ENCODE measurements at places on chromosomes 13 and 19.

DNA sequence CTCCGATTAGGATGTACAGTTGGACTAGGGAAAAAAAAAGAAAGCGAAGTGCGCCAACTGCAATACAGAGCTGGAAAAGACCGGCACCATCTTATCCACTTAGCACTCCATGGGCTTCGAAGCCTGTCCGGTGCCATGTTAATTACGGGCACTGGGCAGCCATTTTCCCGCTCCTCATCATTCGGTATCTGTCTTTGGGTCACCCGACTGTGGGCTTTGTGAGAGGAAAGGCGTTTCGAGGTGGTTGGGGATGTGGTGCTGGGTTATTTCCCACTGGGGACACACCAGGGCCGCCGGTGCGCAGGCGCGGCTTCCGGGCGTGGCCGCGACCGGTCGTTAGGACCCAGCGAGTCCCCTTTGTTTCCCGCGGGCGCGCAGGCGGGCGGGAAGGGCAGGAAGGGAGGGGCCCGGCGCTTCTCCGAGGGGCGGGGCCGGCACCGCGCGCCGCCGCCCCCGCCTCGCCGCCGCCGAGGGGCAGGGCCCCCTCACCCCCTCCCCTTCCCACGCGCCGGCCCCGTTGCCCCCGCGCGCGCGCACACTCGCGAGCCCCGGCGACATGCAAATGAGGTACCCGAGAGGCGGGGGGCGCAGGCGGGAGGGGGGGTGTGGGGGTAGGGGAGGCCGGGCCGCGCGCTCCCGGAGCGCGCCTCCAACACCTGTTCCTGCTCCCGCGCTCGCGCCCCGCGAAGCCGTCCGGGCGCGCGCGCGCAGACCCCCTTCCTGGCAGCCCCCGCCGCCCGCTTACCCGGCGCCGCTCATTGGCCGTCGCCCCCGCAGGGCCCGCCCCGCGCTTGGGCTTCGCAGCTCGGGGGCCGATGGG, at the start of gene ZNF524:
TSS of gene ZNF524 (plus strand) at position 447 of the 820 bp plus-strand sequence. CDS start 1,825 bp downstream, outside the sequence.
- peak; percentile 87 for DNase-seq

- DNase-seq, result no peak
These were observed 1.1 kb upstream of the NR2F6 start for GRCh38 chr19:17246681-17247425.

- no peak for DNase-seq
These were observed 7.2 kb downstream of the HNRNPL start for GRCh38 chr19:38842439-38843174.

GRCh38 chr13:41740479-41740878, 220.4 kb downstream of the VWA8 start:
- no peak for DNase-seq

DNA sequence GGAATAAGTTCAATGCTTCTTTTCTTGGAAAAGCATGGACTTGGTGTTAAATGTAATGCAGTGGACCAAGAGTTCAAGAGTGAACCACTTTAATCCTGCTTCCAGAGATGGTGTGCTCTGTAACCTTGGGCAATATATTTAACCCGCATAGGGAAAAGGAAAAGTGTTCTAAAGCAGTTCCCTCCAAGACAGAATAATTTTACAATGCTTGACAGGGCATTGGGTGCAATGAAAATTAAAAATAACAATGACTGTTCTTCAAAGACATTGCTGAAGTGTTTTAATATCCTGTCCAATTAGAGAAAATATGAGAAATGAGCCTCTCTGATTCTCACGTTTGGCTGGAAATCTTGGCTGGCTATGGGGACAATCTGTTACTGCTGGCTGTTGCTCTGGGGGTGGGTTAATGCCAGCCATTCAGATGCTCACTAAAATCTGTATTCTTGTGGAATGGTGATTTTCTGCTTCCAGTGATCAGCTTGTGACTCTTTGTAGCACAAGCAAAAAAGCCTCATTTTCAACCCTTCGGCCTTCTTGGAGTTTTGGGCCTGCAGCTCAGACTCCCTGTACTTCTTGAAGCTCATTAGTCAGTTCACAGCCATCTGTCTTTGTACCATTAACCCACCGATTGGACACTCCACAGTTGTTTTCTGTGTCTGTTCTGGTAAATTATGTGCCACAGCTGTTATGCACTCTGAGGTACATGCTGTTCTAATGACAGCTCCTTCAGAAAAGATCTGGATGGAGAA, 310.6 kb downstream of the LMO7 start:
- no peak for DNase-seq

GRCh38 chr13:99995589-99996380, 14.2 kb downstream of the ZIC2 start:
- no peak for DNase-seq

DNA sequence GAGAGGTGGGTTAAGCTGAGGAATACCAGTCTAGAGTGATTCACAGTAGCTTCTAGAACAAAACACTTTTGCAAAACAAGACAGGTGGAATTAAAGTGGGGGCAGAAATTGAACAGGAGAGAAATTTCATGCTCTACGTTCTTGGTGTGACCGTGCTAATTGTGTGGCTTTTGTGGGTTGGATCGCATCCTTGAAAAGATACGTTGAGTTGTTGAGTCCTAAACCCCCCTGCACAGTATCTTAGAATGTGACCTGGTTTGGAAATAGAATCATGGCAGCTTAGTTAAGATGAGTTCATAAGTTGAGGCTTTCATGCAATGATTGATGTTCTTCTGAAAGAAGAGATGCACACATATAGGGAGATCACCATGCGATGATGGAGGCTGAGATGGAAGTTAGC, 308.2 kb downstream of the ATP8A2 start:
- DNase-seq, result no peak

DNA sequence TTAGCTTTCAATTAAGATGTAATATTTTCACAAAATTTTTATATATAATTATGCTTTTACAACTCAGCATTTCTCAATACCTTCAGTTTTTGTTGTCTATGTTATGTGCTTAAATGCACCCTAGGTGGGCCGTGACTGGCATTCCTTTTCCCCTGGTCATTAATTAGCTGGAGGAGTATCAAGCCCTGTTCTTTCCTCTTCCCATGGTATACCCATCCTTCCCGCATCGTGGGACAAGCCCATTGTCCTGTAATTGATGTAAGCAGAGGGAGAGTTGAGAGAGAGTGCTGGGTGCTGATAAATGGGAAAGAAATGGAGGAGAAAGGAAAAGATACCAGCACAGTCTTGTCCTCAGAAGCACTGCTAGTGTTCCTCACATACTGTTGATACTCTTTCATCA, 591.7 kb downstream of the GPC6 start:
- no peak for DNase-seq

GRCh38 chr13:39587939-39588338, 15.1 kb downstream of the LHFPL6 start:
- no peak for DNase-seq
